ENCODE measurements at places on chromosomes 2 and 18. TPM values are rescaled to one million over a fixed set of nuclear protein-coding genes. Genes with fewer than 3 reads are reported as not detected.

The SLC4A3 gene
- total RNA-seq, result 3.0 TPM

The CYP27A1 gene
- total RNA-seq, result 4.1 TPM

The CUL3 gene
- total RNA-seq, result 37.4 TPM

The RUFY4 gene
- total RNA-seq, result not detected

The BZW1 gene
- total RNA-seq, result 322 TPM

The IL1RL2 gene
- 0.70 TPM for total RNA-seq

The RNPEPL1 gene
- 38.7 TPM for total RNA-seq

The LRRC30 gene
- not detected for total RNA-seq

DNA sequence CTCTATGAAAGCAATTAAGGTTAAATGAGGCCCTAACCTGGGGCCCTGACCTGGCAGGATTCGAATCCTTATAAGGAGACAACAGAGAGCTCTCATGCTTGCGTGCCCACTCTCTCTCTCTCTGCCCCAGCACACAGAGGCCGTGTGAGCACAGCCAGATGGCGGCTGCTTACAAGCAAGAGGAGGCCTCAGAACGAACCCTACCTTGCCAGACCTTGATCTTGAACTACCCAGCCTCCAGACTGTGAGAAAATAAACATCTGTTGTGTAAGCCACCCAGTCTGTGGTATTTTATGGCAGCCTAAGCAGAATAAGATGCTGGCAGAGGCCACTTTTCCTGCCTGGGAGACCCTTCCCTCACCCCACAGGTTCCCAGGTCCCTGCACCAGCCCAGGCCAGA, 5.2 kb upstream of the UBE2F start:
- H3K4me1 ChIP-seq, result no peaks in the 10 kb centered on the region
- H3K4me3 ChIP-seq, result no peak overlapping the region
- DNase-seq, result no peak
- H3K27me3 ChIP-seq, result no peaks in the 10 kb centered on the region

DNA sequence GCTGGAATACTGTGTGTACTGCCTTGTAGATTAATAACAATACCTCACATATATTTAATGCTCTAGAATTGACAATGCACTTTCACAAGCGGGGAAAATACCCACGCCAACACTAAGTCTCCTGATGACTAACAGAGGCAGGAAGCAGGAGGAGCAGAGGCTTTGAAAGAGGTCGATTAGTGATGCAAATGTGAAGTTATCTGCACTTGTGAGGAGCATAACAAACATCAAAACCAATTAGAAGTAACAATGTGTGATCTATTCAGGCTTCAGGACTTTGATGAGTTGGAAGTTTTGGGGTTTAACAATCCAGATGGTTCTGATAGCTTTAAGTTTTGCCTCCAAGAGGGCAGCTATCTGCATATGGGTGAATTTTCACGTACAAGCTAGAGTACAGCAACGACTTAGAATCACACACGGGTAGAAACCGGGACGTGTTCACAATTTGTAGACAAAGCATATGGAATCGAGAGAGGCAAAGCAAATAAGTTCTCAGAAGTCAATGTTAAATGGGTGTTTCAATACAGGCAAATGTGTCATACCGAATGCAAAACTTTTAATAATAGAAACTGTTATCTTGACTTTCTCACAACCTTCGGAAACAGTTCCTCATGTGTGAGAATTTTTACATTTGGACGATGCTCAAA, 114.5 kb downstream of the METTL8 start:
- no peak for DNase-seq
- H3K4me3 ChIP-seq, result no peak overlapping the region
- H3K36me3 ChIP-seq, result no peaks in the 10 kb centered on the region
- H3K27ac ChIP-seq, result no peak overlapping the region

DNA sequence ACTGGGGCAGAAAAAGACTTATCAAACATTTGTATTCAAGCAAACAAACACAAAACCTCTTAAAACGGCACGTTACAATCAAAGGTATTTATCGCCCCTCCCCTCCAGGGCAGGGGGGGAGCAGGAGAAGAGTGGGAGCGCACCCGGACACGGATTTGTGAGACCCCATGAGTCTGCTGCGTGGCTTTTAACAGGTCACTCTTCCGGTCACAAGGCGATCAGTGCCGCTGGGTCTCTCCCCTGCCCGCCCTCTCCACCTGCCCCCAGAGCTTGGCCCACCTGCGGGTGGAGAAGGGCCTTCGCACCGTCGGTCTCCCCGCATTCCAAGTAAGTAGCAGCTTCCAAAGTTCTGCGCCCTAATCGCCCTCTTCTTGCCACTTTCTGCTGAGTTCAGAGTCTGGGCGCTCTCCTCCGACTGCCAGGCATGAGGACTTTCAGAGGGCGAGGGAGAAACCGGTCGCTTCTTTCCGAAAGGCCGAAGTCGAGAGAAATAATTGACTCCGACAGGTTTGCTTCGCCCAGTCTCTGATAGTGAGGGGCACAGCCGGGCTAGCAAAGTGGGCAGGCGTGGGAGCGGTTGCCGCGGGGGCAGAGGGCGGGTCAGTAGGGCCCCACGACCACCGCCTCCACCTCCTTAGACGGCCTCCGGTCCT, 800 bp downstream of the RPRM start:
- H3K4me1 ChIP-seq, result no peaks in the 10 kb centered on the region
- no peak for DNase-seq
- H3K36me3 ChIP-seq, result no peaks in the 10 kb centered on the region

DNA sequence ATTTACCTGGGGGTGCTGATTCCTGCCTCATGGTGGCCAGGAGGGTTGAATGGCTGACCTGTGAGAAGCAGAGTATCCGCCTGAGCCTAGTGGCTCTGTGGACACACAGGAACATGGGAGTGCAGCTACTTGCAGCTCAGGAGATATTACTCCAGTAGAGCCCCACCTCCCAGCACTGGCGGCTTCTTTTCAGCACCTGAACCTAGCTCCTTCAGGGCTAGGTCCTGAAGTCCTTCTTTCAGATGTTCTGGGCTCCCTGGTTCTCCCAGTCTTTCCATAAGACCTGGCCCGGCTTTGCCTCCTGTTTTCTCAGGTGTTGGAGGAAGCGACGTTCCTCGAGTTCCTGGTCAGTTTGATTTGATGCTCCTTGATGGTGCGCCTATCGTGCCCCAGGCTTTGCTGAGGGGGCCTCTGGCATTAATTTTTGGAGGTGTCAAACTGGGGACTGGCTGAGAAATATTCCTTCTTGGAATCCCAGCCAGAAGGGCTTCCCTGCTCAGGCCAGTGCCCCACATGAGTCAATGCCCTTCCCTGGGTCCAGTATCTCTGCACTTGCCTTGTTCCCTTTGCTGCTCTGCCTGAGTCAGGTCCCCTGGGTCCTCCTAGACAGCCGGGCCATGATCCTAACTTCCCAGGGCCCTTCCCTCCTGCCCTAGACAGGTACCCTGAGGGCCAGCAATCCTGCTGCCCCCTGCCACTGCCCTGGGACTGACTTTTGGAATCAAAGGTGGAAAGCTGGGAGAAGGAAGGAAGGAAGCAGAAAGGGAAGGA, 110.7 kb upstream of the HAAO start:
- H3K27ac ChIP-seq, result peak overlapping the region; percentile 7
- DNase-seq, result no peak
- no peaks in the 10 kb centered on the region for H3K36me3 ChIP-seq
- H3K27me3 ChIP-seq, result no peaks in the 10 kb centered on the region

DNA sequence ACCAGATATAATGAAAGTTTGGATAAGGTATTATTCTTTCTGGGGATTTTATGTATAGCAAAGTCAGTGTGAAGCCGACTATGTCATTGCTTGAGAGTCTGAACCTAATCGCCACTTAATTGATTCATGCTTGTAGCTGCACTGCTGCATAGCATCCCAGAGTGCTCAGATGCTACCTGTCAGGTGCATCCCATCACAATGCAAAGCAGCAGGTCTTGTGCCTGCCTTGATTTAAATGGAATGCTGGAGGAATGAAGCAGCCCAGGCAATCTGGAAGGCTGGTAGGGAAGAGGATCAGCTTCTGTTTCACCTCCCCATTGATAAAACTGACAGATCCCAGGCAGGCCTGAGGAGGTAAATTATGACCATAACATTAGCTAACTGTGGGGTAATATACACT, 40.4 kb upstream of the ATIC start:
- no peaks in the 10 kb centered on the region for H3K36me3 ChIP-seq
- no peaks in the 10 kb centered on the region for H3K4me1 ChIP-seq

GRCh38 chr2:85353876-85354285, 447 bp downstream of the RETSAT start:
- peak overlapping the region; percentile 93 for H3K27ac ChIP-seq
- peaks cover 4% of the 10 kb centered on the region for H3K4me1 ChIP-seq
- peak; percentile 46 for DNase-seq
- H3K4me3 ChIP-seq, result peak overlapping the region; percentile 89
- no peaks in the 10 kb centered on the region for H3K36me3 ChIP-seq

- DNase-seq, result peak; percentile 73
- H3K27ac ChIP-seq, result peak within 1 kb of the TSS; percentile 78
- H3K36me3 ChIP-seq, result no peaks in the 10 kb centered on the region
- H3K4me3 ChIP-seq, result peak within 1 kb of the TSS; percentile 79
- no peaks in the 10 kb centered on the region for H3K27me3 ChIP-seq
These were observed at the start of gene MTX2 for GRCh38 chr2:176269319-176270099. Gene MTX2 (plus strand): TSS chr2:176269442. CDS start chr2:176269630, 188 bp downstream.

All from uterus (tissue), 4 donors.